ENCODE measurements at places on chromosomes 12 and 14. TPM values are rescaled to one million over a fixed set of nuclear protein-coding genes. Genes with fewer than 3 reads are reported as not detected.

DNA sequence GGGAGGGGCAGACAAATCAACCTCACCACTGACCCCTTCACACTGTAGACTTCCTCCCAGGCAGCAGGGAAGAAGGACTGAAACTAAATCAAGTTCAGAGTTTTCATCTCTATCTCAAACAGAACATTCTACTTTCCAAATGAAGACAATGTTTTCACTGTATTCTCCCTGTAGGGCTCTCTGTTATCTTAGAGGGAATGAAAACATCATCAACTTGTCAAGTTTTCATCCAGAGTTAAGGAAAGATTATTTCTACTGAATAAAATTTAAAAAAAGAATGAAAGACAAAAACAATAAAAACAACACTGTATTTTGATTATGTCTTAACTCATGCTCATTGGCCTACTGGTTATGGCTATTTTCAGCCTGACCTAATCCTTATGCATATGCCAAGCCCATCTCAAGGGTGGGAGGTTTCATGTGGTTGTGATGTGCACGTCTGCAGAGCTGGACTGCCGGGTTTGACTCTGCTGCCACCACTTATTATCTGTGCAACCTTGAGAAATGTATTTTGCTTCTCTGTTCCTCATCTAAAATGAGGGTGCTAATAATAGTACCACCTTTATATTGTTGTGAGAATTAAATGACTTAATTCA is 152.0 kb upstream of the AVPR1A start:
- DNase-seq = no peak

DNA sequence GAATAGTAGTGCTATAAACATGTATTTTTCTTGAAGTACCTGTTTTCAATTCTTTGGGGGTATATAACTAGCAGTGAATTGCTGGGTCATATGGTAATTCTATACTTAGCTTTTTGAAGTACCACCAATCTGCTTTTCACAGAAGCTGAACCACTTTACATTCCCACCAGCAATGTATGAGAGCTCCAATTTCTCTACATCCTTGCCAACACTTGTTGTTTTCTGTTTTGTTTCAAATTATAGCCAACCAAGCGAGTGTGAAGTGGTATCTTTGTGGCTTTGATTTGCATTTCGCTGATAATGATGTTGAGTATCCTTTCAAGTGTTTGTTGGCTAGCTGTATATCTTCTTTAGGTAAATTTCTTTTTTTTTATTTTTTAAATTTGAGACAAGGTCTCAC is 95.7 kb downstream of the PAPLN start:
- DNase-seq = no peak

DNA sequence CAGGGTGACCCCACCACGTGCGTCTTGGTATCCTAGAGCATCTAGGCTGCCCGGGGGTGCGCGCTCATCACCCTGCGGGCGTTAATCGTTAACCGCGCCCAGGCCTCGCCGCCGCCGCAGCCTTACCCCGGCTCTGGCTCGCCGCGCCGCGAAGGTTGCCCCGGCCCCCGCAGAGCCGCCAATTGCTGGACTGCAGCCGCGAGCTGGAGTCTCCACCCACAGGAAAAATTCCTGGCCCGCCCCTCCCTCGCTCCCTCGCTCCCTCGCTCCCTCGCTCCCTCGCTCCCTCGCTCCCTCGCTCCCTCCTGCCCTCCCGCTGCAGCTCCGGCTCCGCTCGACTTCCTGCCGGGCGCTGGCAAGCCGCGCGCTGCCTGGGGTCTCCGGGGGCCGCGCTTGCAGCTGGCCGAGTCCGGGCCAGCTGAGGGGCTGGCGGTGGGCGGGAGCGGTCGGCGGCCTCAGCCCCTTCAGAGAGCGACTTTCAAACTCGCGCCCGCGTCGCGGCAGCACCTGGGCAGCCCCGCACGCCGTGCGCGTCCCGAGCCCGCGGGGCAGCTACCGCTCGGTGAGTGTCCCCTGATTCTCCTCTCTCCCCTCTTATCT is at the start of gene PLEKHG3:
Gene PLEKHG3 (plus strand): TSS at position 282 of the 600 bp plus-strand sequence. CDS start 23,208 bp downstream, outside the sequence.
- peak; percentile 93 for DNase-seq

GRCh38 chr12:22190-22529 is 44.4 kb upstream of the IQSEC3 start:
- DNase-seq = no peak

GRCh38 chr12:70451528-70451927 is 85.4 kb downstream of the KCNMB4 start:
- no peak for DNase-seq

DNA sequence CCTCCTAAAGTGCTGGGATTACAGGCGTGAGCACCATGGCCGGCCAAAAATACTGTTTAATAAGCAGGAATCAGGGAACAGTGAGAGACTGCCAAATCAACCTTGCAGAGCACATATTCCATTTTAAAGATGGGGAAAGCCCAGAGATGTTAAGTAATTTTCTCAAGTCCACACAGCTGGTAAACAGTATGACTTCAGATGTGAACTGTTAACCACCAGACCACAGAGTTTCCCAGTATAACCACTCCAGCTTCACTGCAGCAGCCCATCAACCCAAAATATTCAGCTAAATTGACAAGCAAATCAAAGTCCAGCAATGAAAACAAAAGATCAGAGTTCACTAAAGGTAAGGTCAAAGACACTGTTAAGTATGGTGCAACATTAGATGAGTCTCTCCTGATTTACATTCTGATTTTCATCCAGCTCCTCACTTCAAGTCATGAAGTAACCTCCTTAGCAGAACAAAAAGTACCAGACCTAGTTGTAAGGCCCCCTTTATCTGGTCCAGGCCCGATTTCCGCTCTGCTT is 82.1 kb downstream of the TRAFD1 start:
- DNase-seq = no peak

DNA sequence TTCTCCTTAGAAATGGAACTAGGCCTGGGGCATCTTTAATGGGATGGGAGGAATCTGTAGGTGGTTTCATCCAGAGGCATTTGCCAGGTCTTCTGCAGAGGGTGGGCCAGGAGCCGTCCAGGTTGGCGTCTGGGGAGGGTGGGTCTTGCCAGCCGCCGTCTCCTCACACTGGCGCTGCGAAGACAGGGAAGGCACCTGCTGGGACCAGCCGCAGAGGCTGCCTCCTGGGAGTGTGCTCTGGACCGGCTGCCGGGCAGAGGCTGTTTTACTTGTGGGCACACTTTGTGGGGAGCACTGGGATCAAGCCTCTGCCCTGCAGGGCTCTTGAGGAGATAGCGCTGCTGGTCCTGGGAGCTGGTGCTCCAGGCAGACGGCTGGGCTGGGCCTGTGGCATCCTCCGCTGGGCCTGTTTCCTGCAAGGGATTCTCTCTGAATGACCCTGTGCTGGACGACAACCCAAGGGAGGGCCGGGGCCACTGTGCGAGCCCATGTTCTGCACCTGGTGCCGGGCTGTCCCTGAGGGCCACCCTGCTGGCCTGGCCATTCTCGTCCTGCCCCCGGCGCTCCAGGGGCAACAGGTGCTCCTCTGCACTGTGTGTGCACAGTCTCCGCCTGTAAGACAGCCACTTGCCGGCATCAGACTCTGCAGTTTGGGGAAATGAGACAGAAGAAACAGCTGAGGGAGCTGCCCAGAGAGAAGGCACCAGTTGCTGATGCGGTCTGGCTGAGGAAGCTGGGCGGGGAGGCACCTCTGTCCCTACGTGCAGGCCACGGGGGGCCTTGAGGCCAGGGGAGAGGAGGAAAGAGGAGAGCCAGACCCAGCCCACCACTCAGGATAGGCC is 10.0 kb upstream of the TEX22 start:
- DNase-seq = peak; percentile 69

GRCh38 chr12:1473418-1473817 is 121.0 kb downstream of the FBXL14 start:
- DNase-seq = peak; percentile 75

- peak; percentile 86 for DNase-seq
These were observed 184.2 kb upstream of the GZMB start for GRCh38 chr14:24818058-24818822.

DNA sequence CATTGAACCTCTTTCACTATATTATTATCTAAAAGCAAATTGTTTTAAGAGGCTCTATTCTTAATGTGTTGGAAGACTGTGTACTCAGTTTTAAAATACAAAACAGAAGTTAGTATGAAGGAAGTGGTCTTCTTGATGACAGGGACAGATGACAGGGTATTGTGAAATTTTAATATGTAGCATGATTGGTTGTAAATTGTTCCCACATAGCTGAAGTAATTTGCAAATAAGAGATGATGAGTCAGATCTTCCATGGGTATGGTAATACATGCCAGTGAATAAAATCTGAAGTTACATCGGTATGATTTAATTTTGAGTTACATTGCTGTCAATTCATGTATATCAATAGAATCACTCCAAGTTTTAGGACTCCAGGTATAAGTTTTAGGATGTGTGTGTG is 454.8 kb downstream of the AEBP2 start:
- no peak for DNase-seq

- DNase-seq = no peak
These were observed 98.1 kb downstream of the DDHD1 start for GRCh38 chr14:53055003-53055402.

GRCh38 chr14:36439766-36440165 is 80.3 kb downstream of the NKX2-1 start:
- DNase-seq = no peak

- DNase-seq = peak; percentile 42
These were observed 82.4 kb upstream of the RESF1 start for GRCh38 chr12:31876568-31877424.

DNA sequence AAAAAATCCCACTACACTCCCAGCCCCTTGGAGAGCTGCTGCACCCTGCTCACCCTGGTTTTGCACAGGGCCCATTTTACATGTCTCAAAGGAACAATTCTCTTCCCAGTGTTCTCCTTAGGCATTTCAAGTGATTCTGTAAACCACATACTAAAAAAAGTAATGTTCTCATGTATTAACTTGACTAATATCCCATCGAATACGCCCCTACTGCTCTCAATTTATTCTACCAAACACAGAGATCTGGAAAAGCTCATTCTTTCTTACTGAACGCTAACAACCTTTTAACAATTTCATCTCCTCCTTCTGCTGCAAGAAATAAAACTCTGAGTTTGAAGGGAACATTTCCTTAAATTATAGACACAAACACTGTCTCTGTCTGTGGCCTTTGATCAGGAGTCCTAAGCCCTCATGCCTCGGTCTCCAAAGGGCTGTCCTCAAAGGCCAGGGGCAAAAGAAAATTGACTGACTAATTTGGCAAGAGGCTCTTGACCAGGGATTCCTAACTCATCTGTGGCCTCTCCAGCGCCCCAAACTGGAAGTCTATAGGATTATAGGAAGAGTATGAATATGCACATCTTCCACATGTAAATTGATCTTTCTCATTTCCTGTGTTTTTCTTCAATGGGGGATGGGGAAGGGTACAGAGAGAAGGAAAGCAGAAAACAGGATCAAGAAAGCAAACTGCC is 17.1 kb upstream of the TSPAN11 start:
- no peak for DNase-seq

DNA sequence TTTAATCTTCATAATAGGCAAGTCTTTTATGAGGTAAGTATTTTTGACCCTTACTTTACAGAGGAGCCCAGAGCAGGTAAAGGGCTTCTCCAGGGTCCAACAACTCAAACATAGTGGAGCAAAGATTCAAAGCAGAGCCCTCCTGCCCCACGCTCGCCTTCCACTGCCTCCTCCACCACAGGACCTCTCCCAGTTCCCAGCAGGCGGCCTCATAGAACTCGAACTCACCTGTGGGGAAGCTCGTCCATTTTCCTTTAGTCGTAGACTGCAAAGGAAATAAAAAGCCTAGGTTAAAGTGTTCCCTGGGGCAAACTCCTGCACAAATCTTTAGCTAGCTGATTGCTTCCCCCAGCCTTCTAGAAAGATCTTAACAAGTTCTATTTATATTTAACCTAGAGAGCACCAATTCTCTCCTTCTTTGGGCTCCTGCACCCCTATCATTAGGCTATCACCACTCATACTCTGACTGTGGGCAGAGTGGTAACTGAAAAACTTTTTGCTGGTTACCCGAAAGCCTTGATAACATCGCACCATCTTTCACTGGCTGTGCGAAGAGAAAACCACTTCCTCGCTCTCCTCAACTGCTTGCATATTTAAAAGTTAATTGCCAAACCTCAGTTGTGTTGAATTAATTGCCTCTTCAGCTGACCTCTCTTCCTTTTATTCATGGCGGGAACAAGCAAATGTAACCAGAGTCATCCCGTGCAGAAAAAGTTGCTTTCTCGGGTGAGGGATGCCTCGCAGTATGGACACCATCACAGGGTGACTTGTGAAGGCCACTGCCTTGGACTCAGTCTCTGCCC is 299.6 kb downstream of the DPF3 start:
- DNase-seq = no peak

GRCh38 chr12:29354954-29355353 is 26.0 kb downstream of the ERGIC2 start:
- no peak for DNase-seq

GRCh38 chr12:4297617-4298016 is 23.4 kb upstream of the TIGAR start:
- no peak for DNase-seq

- peak; percentile 28 for DNase-seq
These were observed 90.9 kb upstream of the CCDC196 start for GRCh38 chr14:66395300-66395699.

DNA sequence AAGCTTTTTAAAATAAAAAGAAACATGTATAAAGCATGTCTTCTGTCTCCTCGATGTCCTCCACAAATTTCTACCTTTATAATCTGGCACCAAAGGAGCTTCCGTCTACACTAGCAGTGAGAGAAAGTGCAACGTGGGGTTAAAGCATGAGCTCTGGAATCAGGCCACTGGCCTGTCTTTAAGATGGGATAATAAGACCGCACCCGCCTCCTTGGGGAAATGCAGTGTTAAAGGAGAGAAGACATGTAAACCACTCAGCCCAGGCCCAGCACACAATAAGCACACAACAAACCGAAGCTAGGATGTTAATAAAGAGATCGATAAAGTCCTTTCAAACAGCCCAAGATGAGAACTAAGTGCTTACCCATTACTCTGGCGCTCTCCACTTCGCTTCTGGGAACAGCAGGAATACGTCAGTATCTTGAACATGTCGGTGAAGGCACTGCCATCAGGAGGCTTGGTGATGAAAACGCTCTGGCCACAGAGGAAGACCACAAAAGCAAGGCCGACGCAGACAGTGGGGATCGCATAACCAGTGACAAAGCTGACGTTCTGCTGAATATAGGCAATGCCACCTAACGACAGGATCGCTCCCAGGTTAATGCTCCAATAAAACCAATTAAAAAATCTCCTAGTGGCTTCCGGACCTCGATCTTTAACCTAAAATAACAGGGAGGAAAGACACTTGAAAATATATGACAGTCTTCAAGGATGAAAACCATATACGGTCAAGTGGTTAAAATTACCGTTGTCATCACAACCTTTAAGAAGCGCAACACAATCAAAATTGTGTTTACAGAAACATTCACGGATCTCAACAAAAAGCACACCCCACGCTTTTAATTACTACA is 9.1 kb downstream of the SLC15A4 start:
- no peak for DNase-seq

- DNase-seq = no peak
These were observed 87.6 kb downstream of the GALNT8 start for GRCh38 chr12:4807813-4808212.

Gene ITFG2
- total RNA-seq = 48.2 TPM

Gene PRH2
- not detected for total RNA-seq

Gene HOXC4
- 24.5 TPM for total RNA-seq

Gene KLHDC2
- 58.7 TPM for total RNA-seq

Gene GALNT6
- total RNA-seq = 16.8 TPM

Gene LRP6
- total RNA-seq = 44.1 TPM

Gene TRHDE
- 18.6 TPM for total RNA-seq

Gene UNC119B
- 44.5 TPM for total RNA-seq

Gene GPRC5D
- 0.25 TPM for total RNA-seq

Measured in kidney (tissue), 22 donors.